Ascending aorta (tissue), 2 donors: ENCODE measurements at places on chromosomes 6 and 20. TPM values are rescaled to one million over a fixed set of nuclear protein-coding genes. Genes with fewer than 3 reads are reported as not detected.

ATF6B gene
- total RNA-seq, result 123 TPM

TNFRSF21 gene
- 1.8 TPM for total RNA-seq

BNIP5 gene
- total RNA-seq, result not detected

MMP24OS gene
- 43.1 TPM for total RNA-seq

RBPJL gene
- total RNA-seq, result not detected

POM121L2 gene
- not detected for total RNA-seq

DNA sequence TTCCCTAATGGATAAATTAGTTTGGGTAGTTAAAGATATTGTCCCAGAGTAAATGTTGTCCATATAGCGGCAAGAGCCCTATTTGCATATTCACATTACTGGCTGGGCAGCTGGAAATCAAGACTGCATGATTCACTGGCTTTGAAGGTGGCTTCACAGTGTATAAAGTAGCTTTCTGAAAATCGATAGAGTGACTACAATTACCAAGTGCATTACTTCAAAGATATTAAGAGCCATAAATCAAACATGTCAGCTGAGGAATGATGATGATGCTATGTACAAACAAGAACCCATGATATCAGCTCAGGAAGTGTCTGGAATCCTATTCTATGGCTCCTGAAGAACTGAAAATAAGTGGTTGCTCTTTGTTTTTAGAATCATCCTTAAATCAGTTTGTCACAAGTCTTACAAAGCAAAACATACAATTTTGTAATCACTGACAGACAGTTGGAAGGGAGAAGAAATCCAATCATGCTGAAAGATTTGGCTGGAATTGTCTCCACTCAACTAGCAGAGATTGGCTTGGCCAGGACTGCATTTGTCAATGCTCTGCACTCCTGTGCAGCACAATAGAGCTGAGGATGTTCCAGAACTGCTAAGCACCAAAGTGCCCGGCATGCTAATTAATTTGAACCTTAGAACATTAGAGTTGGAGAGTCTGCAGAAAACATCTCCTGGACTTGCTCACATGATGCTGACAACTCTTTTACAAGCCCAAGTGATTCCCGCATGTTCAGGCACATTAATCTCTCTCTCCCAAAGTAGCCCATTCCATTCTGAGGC lies 77.9 kb upstream of the B3GAT2 start:
- DNase-seq, result no peak
